Motor neuron (in vitro differentiated cells): ENCODE measurements at places on chromosomes 1 and 21. TPM values are rescaled to one million over a fixed set of nuclear protein-coding genes. Genes with fewer than 3 reads are reported as not detected.

Gene LCE1E
- 0.23 and 0.52 TPM in 2 replicates for total RNA-seq

Gene C4BPB
- total RNA-seq = 0.21 TPM in 1 of 2 replicates, not detected in the other

Gene TRIM46
- 17.6 and 20.2 TPM in 2 replicates for total RNA-seq

Gene PDC
- total RNA-seq = 1.5 and 2.1 TPM in 2 replicates

Gene FAM163A
- total RNA-seq = 4.3 TPM in 2 replicates

- ATAC-seq = no peak
Observed at GRCh38 chr1:34867415-34867814, 7.9 kb upstream of the SMIM12 start.

DNA sequence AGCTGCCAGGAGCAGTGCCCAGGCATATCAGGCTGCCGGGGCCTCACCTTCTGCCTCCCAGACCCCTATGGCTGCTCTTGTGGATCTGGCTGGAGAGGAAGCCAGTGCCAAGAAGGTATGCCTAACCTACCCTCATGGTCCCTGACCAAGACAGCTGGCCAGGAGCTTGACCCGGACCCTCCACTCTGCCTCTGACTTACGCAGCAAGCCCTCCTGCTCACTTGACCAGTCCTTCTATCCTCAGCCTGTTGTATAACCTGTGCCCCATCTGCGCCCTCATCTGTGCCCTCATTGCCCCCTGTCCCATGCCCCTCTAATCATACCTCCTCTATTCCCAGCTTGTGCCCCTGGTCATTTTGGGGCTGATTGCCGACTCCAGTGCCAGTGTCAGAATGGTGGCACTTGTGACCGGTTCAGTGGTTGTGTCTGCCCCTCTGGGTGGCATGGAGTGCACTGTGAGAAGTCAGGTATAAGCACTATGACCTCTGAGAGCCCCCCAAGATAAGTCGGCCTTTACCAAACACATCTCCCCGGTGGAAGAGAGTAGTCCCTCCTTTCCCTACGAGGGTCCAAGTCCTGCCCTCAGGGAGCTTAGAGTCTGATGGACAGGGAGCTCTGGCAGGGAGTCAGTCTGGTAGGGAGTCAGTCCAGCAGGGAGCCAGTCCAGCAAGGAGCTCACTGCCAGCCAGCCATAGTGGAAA lies 6.8 kb downstream of the TIE1 start:
- no peak for ATAC-seq

DNA sequence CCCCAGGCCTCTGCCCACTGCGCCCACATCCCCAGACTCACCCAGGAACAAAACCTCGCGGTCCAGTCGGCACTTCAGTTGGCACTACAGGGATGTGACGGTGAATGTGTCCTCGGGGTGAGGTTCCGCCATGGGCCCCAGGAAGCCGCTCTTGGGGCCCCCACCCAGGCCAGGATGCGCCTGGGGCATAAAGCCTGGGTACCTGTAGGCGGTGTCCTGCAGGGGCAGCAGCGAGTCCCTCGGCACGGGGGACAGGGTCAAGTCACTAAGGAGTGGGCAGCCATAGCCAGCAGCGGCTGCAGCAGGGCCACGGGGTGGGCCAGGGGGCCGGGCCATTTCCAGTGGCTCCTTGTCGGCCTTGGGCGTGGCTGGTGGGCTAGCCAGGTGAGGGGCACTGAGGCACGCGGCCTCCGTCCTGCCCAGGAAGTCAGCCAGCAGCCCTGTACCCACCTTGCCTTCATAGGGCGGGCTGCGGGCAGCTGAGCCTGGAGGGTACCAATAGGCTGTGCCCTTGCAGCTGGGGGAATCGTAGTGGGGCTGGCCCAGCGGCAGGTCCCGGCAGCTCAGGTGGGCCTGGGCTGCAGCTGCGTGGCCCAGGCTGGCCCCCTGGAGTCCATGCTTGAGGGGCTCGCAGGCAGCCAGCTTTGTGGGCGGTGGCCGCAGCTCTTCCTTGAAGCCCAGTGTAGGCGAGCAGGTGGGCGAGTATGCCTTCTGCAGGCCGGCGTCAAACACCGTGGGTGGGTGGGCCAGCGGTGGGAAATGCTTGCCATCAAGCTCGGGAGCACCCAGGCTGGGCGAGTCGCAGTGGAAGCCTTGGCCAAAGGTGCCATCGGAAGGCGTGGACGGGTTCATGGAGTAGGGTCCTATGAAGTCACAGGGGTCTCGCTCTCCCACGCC lies 56.5 kb downstream of the AHDC1 start:
- no peak for ATAC-seq

- no peak for ATAC-seq
Observed at GRCh38 chr1:243718893-243719292, 131.2 kb downstream of the AKT3 start.

DNA sequence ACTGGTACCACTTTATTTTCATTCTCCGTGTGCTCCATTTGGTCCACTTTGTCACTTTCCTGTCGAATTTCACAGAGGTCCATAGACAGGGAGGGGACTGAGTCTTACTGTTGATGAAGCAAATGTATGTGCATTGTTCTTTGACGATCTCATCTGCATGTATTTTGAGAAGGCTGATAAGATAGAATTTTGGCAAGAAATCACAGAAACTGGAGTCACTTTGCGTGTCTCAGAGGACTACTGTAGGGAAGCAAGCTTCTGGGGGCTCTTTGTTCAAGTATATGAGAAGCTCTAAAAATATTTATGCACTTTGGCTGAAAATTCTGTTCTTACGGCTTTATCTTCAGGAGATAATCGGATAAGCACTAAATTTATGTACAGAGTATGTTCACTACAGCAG lies 78.1 kb downstream of the PCBP3 start:
- ATAC-seq = no peak

DNA sequence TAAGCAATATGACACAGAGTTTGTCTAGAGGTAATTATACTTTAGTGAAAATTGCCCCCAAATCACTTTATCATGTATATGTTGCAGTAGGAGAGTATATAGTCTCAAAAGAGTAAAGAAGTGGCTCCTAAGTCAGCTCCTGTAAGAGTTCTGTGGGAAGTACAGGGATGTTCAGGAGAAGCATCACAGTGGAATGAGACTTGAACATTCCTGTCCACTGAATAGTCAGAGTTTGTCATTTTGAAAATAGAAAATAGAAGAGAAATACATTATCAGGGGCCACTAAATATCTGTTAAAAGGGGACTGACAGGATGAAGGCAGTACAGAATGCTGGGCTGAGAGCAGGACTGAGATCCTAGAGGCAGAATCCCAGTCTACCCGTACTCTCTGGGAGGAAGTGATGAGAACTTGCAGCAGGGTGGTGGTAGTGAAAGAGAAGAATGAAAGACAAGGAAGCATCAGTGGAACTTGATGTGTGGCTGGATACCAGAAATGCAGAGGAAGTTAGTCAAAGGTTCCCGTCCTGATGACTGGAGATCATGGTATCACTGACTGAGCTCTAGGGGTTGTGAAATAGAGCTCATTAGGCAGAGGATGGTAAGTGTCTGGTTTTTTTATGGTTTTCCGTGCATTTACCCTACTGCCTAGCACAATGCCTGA lies 153.4 kb downstream of the FMN2 start:
- ATAC-seq = no peak

- ATAC-seq = no peak
Observed at GRCh38 chr1:15963968-15964648, 11.8 kb downstream of the ZBTB17 start.

DNA sequence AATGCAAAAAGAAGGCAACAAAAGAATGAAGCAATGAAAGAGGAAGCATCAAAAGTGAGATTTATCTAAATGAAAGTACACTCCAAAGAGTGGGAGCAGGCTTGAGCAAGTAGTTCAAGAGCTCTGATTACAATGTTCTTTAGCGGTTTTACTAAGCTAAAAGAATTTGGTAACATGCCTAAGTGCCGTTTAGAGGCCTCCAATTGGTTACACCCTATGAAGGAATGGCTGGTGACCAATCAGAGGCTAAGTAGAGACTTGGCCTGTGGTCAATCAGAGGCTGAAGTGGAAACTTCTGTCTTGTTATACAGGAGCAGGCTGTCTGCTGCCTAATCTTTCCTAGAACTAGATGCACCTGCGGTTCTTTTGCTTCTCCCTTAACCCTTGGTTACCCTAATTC lies 59.1 kb downstream of the PTGFR start:
- no peak for ATAC-seq

- ATAC-seq = no peak
Observed at GRCh38 chr1:229323201-229323600, 19.6 kb downstream of the CCSAP start.

DNA sequence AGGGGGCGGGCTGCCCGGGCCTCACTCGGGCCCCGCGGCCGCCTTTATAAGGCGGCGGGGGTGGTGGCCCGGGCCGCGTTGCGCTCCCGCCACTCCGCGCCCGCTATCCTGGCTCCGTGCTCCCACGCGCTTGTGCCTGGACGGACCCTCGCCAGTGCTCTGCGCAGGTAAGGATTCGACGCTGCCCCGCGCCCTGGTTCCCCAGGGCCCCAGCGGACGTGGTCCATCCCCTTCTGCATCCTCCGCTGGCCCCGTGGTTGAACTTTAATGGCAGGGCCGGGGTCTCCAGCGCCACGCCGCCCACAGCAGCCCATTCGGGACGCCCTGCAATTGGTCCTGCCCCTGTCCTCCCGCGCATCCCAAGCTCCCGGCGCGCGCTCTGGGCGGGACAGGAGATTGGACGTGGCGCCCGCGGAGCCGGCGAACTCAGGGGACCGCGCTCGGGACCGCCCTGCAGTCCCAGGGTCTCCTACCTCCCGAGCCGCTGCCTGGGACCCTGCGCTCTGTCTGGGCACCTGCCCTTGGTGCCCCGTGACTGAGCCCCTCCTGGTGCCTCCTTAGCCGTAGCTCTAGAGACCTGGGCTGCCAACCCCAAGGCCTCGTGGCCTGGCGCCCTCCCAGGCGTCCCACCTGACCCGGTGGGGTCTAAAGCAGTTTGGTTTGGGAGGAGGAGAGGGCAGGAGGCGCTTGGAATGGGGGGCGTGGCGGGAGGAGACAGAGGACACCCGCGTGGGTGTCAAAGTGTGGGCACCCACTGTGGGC lies at the start of gene ALPL:
Gene ALPL, plus strand, starts transcription at position 73 of the 762 bp plus-strand sequence. CDS start 44,659 bp downstream, outside the sequence.
- ATAC-seq = peak; percentile 69

DNA sequence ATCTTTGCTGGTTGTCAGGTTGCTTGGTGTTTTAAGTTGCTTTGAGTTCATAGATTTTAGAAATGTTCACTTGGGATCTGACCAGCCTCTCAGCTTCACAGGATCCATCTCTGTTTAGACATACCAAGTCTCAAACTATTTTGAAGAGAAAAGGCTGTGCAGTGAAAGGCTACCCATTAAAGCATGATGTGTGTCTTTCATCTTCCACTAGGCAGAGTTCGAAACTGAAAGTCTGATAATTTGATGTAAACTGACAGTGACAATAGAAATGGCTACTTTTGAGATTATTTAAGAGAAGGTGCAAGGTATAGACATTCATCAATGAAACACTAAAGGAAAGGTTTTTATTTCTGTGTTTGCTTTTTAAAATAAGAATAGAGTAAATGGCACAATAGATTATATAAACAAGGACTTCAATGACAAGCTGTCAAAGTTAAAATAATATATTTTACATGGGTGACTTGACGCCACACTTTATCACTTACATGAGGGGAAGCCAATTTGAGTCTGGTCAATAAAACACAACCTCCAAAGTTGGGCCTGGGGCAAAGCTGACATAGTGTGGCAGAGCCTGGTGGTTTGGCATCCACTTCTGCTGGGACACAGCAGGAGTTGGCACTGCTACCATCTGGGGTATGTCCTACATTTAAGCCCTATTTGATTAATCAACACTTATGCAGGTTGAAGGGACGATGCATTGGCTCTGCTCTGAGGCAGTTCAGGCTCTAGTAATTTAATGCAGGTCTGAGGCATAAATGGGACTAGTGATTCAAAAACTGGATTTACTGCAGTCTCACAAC lies 197.7 kb downstream of the CRB1 start:
- no peak for ATAC-seq

GRCh38 chr1:178718520-178718919 lies 6.5 kb upstream of the RALGPS2 start:
- no peak for ATAC-seq

DNA sequence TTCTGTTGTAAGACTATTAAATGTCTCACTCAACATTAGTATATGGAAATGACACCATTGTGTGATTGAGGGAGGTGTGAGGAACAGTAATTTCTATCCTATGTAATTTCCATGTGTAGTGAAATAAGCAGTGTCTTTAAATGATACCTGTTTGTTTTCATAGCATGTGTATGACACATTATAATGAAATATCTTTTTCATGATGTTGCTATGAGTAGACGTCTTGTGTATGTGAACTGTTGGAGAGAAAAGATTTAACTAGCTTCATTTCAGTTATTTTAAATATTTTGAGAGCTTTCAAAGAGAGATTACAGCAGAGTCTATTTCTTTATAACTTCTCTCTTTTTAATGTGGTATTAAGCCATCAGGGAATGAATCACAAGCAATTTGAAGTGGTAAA lies 71.5 kb upstream of the QSOX1 start:
- ATAC-seq = no peak
